ENCODE measurements at places on chromosomes 6 and 20.

DNA sequence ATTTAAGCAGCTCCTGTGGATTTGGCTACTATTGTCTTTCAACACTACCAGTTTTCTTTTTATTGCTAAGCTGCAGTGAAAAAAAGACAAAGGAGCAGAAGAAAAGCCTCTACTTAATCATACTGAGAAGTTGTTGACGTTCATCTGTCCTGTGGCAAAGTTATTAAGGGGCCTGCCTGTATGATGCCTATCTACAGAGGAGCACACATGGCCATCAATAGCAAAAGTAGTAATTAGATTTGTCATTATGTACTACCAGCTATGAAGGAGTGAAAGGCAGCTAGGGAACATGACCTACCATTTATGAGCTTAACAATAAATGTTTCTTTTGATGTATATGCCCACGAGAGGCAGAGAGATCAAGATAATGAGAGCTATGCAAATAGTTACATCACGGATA is 620.9 kb downstream of the PHF3 start:
- no peak for DNase-seq

GRCh38 chr6:39902786-39903465 is 31.3 kb downstream of the MOCS1 start:
- no peak for DNase-seq

DNA sequence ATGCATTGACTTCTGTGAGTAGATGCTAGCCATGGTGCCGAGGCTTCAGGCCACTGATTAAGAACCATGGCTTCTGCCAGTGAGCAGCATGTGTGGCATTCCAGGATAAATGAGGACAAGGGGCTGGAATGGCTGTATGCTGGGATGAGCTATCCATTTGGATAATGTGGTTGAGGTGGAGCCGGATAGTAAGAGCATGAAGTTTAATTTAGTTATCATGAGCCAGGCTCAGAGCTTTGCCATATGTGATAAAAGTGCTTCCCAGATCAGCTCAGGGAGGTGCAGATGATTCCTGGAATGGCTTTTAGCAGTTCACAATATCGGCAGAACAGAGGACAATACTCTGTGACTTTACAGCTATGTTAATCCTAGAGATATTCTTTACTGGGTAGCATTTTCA is 34.6 kb upstream of the RNF8 start:
- no peak for DNase-seq

DNA sequence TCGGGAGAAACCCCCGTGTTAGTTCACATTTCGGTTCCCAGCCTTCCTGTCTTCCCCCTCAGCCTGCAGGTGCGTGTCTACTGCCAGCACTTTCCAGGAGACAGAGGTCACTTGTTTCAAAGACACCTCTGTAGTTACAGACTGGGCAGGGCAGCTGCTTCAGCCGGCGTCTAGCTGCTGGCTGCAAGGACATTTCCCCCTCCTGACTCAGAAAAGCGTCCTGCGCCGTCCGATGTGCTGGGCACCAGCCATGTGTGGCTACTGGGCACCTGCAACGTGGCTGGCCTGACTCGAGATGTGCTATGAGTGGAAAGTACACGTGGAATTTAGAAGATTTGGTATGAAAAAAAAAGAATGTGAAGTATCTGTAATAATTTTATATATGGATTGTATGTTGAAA is 37.6 kb downstream of the RRBP1 start:
- peak; percentile 63 for DNase-seq

DNA sequence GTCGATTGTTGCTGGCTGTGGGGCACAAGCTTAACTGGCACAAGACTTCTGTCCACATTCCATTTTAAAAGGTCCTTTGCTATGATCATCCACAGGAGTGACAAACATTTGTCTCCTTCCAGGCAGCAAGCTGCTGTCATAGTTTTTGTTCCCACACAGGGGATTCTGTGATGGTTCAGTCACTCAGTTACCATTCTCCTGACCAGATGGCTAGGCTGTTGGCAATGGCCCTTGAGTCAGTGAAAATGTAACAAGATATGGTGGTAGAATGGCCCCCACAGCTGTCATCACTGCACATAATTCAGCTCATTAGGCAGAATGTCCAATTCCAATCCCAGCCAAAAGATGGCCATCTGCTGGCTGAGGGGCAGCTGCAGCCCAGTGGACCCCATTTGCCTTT is 13.7 kb downstream of the BPIFA1 start:
- DNase-seq: no peak

DNA sequence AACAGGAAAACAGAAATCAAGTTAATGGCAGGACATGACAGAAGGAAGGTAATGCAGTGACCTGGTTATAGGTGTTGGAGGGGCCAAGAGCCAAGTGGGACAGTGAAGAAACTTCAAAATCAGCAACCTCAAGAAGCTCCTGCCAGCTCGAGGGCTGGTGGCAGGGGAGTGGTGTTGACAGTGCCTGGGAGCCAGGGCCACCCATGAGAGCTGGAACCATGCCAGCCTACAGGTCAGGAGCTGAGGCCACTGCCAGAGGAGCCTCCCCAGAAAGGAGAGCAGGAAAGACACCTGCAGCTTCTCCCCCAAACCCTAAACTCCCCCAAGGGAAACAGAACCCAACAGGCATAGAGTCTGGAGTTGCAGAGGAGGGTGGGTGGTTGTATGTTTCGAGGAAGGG is 262.1 kb downstream of the LRFN2 start:
- peak; percentile 41 for DNase-seq

GRCh38 chr6:1858196-1858595 is 248.5 kb downstream of the FOXC1 start:
- no peak for DNase-seq

- peak; percentile 47 for DNase-seq
These were observed 78.3 kb downstream of the TRAM2 start for GRCh38 chr6:52498538-52499017.

GRCh38 chr20:45998337-45998736 is 10.4 kb upstream of the MMP9 start:
- DNase-seq: no peak

DNA sequence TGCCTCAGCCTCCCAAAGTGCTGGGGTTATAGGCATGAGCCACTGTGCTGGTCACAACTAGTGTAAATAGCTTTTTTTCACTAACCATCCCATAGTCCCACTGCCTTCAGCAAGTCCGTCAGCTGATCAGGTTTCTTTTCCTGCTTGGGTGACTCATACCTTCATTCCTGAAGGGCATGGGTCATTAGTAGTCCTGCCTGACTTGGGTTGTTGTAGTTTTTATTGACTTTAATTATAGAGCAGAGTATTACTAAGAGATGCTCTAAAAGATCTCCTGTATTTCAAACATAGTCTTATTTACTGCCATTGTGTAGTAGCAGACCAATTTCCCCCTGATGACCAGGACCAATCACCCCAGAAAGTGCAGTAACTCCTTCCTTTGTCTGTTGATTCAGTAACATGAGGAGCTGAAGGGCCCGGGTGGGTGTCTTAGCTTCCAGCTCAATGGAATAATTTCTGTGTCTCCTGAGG is 25.8 kb downstream of the HLA-C start:
- no peak for DNase-seq

DNA sequence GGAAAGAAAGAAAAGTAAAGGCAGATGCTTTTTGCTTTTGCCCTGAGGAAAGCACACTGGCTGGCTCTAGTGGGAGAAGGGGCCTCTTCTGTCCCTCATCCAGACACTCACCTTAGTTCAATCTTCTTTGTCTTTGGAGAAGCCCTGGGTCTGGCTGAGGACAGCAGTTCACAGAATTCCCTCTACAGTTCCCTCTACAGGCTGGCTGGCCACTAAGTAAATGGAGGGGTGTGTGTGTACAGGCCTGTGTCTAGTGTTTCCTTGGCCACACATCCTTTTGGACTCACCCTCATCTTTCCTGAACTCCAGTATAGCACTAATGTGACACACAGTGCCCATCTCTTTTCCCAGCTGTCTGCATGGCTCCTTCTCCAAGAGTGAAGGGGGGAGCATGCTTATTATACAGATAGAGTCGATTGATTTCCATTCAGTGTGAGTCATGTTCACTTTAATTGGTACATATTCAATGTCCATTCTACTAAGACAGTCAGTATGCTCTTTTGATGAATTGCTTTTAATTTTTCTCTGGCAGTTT is 26.0 kb upstream of the CLVS2 start:
- DNase-seq: no peak

GRCh38 chr6:27752038-27752885 is 159.9 kb downstream of the OR2B2 start:
- DNase-seq: peak; percentile 54

GRCh38 chr20:37298190-37298939 is 8.9 kb downstream of the MANBAL start:
- DNase-seq: no peak

GRCh38 chr6:139903411-139904157 is 529.1 kb upstream of the CITED2 start:
- no peak for DNase-seq

DNA sequence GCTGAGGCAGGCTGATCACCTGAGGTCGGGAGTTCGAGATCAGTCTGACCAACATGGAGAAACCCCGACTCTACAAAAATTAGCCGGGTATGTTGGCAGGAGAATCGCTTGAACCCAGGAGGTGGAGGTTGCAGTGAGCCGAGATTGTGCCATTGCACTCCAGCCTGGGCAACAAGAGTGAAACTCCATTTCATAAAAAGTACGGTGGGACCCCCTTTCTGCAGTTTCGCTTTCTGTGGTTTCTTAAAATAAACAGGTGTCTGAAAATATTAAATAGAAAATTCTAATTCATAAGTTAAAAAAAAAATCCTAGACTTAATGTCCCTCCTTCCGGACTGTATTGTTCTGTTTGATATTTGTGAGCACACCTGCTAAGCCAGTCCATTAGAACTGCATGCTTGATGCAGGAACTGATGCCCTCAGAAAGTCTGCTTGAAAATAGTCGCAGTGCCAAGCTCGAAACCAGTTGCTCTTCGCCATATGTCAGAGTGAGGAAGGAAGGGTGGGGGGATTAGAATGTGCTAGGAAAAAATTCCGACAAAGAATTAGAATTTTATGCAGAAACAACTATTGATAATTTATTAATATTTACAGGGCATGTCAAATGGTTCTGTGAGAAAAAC is 85.9 kb downstream of the JARID2 start:
- no peak for DNase-seq

GRCh38 chr6:44651604-44652003 is 264.1 kb downstream of the CDC5L start:
- DNase-seq: no peak

GRCh38 chr6:170173335-170173881 is 117.5 kb downstream of the DLL1 start:
- no peak for DNase-seq

GRCh38 chr6:153947808-153948447 is 91.1 kb upstream of the OPRM1 start:
- no peak for DNase-seq

DNA sequence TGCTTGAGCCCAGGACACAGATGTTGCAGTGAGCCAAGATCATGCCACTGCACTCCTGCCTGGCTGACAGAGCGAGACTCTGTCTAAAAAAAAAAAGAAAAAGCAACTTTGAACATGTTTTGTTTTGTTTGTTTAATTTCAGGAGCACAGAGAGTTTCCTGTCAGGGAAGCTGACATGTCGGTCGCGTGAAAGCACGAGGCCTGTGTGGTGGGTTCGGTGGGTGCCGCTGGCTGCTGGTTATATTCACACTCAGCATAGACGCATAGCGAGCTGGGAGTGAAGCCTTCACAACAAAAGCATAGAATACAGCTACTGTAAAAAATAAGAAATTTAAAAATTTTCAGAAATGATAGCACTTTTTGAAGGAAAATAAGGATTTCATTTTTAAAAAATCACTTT is 14.5 kb downstream of the MTG2 start:
- DNase-seq: peak; percentile 7
